ENCODE measurements at places on chromosomes 7 and 10.

DNA sequence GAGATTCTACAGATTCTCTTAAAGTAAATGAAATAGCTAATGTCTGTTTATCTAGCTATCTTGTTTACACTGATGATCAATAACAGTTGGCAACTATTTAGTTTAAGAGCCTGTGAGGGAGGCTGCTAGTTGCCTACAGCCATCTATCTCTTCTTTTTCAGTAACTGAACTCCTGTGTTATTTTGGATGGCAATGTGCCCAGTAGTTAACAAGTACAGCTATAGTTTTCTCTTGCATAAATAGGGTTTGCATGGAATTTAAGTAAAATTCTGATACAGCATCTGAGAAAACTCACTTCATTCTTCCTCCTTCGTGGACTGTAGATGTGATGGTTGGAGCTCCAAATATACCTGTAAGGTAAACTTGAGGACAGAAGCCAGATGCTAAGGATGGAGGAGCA, 219.5 kb upstream of the POT1 start:
- DNase-seq, result no peak

GRCh38 chr7:44195889-44196288, 4.9 kb upstream of the YKT6 start:
- no peak for DNase-seq

DNA sequence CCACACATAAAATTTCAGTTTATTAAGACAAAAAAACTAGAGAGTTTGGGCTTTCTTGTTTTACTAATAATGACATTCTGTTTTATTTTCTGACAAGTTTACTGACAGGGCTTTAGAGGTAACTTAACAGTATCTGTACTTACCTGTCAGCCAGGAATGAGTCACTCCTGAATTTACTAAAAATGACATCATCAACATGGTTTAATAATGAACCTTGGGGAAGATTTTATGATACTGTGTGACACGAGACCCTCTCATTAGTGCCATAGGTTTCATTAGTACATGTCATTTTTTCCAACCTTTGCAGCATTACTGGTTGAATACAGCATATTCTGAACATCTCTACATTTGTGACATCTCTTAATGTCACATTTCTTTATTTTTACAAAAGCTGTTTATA, 131.1 kb downstream of the KCND2 start:
- no peak for DNase-seq

DNA sequence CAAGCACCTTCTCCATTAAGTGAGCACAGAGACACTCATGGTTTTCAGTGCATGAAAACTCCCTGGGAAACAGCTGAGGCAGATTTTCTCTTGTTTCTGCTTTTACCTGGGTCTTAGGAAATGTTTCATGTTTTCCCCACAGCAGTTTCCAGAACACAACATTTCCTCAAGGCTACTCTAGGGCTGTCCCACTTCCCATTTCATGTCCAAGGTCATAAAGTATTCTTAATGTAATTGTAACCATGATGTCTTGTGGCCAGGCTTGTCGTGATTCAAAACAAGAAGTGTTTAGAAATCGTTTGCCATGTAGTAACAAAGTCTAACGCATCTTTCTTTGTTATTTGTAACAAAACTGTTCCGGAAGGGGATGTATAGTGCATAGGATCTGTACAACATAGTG, 83.8 kb upstream of the NRP1 start:
- DNase-seq, result no peak

DNA sequence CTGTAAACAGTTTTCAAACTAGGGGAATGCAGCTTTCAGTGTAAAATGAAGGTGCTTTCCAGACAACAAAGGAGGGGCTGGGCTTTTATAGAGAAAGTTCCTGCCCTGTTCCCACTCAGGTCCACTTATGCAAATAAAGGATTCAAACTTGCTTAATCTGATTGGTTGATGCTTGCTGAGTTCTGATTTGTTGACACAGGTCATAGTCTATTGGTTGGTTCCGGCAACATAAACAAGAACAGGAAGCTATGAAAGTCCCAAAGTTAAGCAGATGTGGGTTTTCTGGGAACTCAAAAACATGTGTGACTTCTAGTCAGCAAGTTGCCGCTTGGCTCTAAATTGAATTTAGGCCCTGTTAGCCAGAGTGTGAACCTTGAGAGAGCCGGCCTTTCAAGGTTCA, 194.2 kb upstream of the SVIL start:
- no peak for DNase-seq

- no peak for DNase-seq
These were observed 16.0 kb downstream of the DENND2A start for GRCh38 chr7:140624392-140625191.

DNA sequence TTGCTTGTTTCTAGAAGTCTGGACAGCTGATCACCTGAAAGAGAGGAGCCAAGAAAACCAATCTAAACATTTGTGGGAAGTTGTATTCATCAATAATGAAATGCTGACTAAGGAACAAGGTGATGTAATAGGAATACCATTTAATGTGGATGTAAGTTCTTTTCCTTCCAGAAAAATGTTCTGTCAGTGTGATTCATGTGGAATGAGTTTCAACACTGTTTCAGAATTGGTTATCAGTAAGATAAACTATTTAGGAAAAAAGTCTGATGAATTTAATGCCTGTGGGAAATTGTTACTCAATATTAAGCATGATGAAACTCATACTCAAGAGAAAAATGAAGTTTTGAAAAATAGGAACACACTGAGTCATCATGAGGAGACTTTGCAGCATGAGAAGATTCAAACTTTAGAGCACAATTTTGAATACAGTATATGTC, 39.8 kb upstream of the ZNF37A start:
- DNase-seq, result no peak

- no peak for DNase-seq
These were observed 145.4 kb downstream of the ATXN7L1 start for GRCh38 chr7:105731042-105731441.

- no peak for DNase-seq
These were observed 53.9 kb downstream of the PRTFDC1 start for GRCh38 chr10:24898501-24898900.

DNA sequence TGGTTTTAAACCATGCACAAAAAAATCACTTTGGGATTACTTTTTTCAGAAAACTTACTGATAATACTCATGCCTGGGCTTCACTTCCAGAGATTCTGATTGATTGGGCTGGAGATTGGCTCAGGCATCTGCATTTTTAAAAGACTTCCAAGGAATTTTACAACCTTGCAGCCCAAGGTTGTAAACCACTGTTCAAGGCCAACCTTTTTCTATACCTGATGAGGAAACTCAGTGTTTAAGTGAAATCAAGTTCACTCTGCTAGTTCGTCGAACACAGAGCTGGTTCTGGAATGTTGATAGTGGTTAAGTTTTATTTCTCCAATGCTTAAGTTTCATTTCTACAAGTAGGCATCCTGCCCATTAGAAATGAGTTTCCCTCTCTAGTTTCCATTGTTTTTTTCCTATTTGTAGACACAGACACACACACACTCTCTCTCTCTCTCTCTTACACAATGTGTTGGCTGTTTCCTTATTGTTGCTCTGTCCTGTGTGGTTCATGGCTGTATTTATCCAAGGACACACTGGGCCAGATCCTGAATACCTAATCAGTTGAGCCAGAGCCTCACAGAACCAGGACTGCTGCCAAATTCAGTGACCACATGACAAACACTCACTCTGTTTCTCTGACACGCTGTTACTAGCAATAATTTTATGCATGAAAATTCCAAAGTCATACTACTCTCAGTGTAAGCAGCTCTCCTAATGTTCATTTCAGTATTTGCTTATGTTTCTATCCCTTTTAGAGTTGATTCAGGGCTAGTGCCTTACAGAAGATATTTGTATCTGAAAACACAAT, 3.7 kb upstream of the IFIT1B start:
- peak; percentile 74 for DNase-seq

GRCh38 chr10:58967551-58968388, 208.7 kb upstream of the PHYHIPL start:
- DNase-seq, result peak; percentile 80

GRCh38 chr10:57162231-57162630, 801.2 kb upstream of the ZWINT start:
- DNase-seq, result no peak

- DNase-seq, result no peak
These were observed 97.8 kb downstream of the CALCR start for GRCh38 chr7:93476491-93477344.

GRCh38 chr10:62562101-62562500, 187.9 kb downstream of the ZNF365 start:
- no peak for DNase-seq

DNA sequence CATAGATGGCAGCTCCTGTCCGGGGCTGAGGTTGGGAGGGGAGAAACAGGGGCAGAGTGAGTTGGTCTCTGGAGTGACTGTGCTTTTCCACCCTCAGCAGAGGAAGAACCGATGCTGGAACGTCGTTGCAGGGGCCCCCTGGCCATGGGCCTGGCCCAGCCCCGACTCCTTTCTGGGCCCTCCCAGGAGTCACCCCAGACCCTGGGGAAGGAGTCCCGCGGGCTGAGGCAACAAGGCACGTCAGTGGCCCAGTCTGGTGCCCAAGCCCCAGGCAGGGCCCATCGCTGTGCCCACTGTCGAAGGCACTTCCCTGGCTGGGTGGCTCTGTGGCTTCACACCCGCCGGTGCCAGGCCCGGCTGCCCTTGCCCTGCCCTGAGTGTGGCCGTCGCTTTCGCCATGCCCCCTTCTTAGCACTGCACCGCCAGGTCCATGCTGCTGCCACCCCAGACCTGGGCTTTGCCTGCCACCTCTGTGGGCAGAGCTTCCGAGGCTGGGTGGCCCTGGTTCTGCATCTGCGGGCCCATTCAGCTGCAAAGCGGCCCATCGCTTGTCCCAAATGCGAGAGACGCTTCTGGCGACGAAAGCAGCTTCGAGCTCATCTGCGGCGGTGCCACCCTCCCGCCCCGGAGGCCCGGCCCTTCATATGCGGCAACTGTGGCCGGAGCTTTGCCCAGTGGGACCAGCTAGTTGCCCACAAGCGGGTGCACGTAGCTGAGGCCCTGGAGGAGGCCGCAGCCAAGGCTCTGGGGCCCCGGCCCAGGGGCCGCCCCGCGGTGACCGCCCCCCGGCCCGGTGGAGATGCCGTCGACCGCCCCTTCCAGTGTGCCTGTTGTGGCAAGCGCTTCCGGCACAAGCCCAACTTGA, 2.7 kb downstream of the REPIN1 start:
- DNase-seq, result no peak

GRCh38 chr7:118792682-118793081, 568.2 kb downstream of the ANKRD7 start:
- no peak for DNase-seq

- no peak for DNase-seq
These were observed 219.3 kb downstream of the SKAP2 start for GRCh38 chr7:26645121-26645520.

GRCh38 chr7:40536421-40536820, 401.6 kb downstream of the SUGCT start:
- no peak for DNase-seq

DNA sequence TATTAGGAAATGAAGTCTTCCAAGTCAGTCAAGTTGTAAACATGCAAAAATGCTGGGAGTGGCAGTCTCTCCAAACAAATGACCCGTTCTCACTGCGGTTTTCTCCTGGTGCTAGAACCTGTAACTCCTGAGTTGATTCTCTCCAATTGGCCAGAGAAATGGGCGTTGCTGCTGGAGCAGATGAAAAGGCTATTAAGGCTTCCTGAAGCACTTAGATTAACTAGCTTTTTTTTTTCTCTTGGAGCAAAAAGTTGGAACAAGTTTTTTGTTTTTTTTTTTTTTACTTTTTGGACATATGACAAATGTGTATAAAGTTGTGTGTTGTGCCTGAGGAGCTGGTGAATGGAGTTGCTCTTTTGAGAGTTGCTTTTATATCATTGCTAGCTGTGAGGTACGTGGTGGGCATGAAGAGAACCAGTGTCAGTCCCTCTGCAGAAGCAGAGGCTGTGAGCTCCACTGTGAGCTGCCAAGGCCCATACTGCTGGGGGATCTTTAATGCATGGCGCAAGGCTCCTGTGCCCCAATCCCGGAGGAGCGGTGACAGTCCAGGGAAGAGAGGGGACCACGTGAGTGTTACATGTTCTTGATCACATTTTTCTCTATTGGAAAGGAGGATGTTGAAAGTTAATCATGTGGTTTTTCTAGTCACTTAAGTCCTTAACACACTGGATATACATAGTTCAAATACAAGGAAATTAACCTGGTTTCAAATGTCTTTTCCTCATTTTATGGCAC, 393.6 kb upstream of the GALNT17 start:
- DNase-seq, result no peak

DNA sequence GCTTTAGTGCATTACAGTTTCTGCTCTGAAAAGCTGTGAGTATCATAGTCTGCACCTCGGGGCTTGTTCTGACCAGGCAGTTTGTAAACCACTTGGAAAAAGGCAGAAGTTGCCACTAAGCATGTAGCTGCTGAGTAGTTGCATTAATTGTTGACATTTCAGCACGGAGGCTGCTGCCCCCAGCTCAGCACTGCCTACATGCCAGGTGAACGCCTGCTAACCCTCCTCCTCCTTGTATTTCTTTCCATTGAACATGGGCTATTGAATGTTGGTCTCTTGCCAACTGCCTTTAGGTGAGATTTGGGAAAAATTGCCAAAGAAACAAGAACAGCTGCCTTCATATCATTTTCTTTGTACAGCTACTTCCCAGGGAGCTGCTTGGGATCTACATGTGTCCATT, 164.2 kb downstream of the RAPGEF5 start:
- DNase-seq, result no peak

DNA sequence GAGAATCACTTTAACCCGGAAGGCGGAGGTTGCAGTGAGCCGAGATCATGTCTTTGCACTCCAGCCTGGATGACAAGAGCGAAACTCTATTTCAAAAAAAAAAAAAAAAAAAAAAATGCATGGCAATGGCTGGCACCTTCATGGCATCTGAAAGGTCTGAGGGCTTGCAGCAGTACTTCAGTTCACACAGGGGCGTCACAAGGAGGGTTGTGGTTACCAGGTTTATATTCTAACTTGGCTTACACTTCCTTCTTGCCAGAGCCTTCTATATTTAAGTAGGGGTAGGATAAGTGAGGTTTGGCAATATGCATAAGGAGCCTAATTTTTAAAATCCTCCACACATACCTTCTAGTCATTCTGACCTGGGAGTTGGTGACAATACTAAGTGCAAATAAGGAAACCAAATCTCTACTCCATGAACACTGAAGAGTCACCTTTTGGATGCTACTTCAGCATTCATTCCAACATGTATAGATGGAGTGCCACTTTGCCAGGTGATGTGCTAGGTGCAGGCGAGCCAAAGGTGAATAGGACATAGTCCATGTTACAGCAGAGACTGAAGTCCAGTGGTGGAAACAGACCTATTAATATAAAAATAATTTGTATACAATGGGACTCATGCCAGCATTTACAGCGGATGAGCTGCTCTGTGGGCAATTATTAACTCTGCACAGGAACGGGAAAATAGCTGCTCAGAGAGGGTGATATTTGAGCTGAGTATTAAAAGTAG, 57.8 kb upstream of the PDCD4 start:
- no peak for DNase-seq

DNA sequence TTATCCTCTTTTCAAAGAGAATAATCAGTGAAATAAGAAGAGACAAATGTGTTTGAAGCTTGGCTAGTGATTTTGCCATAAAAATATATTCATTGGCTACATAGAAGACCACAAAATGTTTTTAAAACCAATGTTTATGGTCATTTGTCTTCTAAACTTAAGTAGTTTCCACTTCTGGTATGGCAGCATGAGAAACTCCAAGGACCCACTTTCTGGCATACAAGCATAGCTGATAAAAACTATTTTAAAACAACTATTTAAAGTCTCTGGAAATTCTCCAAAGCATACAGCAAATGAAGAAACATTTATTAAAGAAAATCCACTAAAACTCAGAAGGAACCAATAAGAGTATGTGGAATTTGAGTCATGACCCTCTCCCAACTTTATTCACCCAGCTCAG, 89.2 kb upstream of the TOMM7 start:
- no peak for DNase-seq

- DNase-seq, result no peak
These were observed 292.4 kb downstream of the USP6NL start for GRCh38 chr10:11318826-11319598.

Data from hypothalamus (tissue), 51 donors.